T-helper 2 cell (primary cell): ENCODE measurements at places on chromosomes 7 and 10.
A peak's percentile ranks its signal among the peaks of the same experiment; 100 is the strongest.

DNA sequence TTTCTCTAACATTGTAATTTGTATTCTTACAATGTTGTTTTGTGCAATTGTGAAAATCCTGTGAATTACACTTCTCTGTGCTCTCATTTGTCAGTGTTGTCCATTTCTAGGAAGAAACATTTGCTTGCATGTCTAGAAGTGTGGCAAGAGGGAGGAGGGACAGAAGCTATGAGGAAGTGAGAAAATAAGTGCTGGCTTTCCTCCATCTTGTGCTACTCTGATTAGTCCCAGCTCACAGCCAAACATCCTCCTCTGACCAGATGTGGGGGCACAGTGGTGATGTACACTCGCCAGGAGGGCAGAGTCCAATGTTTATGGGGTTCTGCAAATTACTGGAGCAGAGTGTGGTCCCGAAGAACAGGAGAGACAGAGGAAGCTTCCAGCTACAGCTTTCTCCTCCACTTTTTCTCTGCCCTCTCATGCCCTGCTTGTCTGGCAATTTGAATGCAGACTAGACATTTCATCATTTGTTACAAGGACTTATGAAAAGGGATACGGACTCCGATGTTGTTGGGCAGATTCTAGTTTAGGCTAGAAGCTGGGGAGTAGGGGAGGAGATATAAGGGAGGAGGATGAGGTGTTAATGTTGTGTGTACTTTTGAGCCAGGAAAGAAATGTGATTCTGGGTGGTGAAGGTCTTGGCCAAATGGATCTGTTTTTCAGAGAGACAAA lies 131.0 kb upstream of the C1GALT1 start:
- DNase-seq = no peak

DNA sequence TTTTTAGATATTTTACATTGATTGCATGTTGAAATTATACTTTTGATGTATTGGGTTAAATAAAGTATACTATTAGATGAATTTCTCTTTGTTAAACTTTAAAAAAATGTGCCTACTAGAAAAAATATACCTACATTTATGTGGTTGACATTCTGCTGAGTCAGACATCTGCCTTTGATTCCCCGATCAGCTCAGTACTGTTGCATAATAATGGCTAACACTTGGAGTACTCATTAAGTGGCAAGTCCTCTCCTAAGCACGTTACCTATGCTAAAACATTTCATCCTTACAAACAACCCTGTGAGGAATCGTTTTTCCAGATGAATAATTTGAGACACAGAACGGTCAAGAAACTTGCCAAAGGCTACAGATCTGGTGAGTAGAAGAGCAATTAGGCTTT lies 14.0 kb upstream of the SEM1 start:
- no peak for DNase-seq

DNA sequence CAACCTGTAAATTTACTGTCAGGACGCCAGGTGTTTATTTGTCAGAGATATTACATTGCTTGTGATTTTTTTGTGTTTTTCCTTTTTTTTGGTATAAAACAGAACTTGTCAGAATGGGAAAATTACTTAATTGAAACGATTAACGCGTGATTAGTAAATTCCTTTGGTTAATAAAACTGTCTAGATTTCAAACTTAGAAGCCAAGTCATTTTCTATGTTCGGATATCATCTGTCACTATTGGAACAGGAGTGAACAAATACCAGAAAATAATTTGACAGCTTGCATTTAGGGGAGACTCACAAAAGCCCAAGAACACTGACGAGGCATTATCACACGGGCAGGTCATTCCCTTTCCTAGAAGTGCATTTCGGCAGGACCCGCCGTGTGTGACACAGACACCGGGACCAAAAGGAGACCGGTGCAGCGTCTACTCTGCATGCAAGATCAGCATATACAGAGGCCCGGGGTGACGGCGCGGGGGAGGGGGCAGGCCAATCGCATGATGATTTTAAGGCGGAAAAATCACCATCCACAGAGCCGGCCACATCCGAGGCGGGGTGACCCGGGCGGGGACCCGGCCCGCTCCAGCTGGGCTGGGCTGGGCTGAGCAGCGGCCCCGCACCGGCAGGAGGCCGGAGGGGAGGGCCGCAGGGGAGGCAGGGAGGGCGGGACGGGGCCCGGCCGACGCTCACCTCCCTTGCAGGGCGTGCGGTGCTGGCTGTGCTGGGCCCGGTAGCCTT lies 841 bp downstream of the GLUD1 start:
- peak; percentile 59 for DNase-seq

GRCh38 chr7:130894909-130895750 lies 161.1 kb upstream of the KLF14 start:
- DNase-seq = no peak

DNA sequence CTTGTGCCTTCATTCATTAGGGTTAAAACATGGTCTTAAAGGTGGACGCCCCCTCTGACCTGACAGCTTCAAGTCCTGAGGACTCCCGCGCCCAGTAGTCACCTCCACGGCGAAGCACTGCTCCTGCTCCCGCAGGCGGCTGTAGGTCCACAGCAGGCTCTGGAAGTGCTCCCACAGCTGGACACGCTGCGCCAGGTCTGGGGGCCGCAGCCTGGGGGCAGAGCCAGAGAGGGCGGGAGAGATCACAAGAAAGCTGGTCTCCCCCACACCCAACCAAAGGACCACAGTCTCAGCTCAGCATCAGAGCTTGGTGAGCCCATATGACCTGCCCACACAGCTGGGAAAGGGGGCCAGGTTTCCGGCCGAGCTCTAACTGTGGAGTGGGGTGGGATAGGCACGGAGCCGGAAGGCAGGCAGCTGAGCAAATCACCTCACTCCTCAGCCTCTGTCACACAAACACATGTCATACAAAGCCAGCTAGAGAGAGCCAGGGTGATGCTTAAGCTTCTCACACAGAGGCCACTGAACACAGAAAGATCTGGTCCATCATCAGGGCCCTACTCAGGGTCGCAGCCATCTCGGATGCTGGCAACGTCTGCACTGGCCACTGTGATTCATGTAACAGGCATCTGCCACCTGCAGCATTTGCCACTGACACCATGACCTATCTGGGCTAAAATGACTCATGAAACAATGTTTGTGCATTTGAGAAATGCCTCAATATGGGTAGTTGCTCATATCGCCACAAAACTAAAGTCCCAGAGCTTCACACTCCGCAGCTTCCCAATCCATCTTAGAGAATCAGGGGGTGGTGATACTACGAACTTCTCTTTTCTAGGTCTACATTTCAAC lies 12.6 kb downstream of the HPS1 start:
- DNase-seq = no peak

- no peak for DNase-seq
Measured at GRCh38 chr7:17422966-17423365, 124.5 kb downstream of the AHR start.
